ENCODE measurements at places on chromosomes 16 and 17.

GRCh38 chr16:50253514-50253910, 12.8 kb upstream of the ADCY7 start:
- no peak for DNase-seq

GRCh38 chr16:53519417-53520091, 16.5 kb upstream of the AKTIP start:
- no peak for DNase-seq

DNA sequence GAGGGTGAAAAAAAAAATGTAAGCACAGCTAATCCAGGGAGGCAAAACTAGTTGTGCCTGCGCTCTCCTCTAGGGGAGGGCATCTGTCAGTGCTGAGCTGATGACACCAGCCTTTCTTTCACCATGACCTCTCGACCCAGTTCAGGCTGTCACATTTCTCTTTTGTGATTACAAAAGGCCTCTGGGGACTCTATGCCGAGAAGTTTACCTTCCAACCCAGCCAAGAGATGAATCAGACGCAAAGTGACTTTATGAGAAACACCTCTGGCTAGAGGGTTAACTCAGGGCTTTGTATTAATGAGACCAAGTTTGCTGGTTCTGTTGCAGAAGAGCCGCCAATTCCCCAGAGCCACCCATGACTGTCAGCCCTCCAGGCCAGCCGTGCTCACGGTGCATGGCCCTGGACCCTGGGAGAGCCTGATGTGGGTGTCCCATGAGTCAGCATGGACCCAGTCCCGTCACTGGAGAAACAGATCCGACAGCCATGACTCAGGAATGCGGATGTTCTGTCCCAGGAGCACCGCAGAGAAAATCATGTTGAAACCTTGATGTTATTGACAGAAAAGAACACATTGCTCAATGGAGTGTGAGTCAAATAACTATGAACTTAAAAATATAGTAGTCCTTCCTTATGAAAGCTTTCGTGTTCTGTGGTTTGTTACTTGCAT, 437.2 kb downstream of the HS3ST3B1 start:
- DNase-seq = no peak

DNA sequence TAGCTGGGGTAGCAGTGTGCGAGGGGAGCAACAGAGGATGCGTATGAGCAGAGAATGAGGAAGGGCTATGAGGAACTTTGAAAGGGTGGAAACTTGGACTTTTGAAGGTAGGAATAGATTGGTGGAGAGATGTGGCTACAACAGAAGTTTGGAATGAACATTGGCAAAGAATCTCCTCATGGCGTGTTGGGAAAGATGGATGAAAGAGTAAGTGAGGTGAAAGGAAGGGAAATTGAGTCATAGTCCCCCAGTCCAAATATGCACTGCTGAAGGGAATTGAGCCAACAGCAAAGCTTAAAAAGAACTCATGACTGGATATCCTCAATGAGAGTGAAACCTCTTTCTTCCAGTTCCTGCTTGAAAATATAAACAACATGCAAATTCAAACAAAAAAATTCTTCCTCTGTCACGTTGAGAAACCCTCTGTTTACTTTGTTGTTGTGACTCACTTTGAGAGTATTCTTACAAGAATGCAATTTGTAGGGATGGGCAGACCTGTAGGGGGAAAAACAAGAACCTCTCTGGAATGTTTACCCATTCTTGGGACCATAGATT, 313.2 kb upstream of the KCNJ16 start:
- DNase-seq = no peak

GRCh38 chr16:28981517-28981916, 3.3 kb upstream of the LAT start:
- DNase-seq = no peak

DNA sequence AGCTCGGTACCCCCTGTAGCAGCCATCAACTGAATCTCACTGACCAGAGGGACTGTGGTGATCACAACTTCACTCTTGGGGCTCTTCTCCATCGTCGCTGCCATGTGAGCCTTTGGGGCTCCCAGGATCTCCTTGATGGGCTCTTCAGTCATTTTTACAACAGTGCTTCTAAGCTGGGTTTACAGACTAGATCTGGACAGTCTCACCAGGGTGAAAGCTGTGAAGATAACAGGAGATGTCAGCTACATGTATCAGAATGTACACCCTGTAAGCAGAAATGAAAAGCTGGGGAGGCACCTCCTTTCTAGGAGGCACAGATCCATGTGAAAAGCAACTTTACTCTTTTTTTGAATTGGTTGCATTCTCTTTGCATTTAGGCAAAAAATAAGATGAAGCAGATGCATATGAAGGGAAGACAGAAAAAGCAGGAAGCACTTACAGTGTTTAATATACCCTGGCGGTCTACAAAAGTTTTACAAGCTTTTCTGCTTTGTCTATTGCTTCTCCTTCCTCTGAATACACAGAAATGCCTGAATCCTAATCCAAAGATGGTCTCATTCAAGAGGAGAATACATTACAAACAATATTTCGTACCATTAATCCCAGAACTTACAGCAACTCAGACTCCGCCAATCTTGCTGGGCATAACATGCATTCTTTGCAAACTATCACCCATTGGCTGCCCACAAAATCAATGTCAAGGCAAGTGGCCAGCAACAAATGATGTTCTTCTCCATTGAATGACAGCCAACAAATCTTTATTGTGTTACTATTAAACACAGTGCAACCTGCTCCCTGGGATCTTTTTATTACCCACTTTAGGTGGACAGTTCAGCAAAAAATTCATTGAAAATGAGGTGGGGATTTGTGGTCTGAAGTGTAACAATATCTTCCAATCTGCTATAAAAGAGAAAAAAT, 1.5 kb downstream of the TMEM100 start:
- no peak for DNase-seq

GRCh38 chr17:27282054-27282551, 11.8 kb upstream of the WSB1 start:
- no peak for DNase-seq

- DNase-seq = no peak
Observed at GRCh38 chr17:20053361-20053964, 44.3 kb downstream of the SPECC1 start.

DNA sequence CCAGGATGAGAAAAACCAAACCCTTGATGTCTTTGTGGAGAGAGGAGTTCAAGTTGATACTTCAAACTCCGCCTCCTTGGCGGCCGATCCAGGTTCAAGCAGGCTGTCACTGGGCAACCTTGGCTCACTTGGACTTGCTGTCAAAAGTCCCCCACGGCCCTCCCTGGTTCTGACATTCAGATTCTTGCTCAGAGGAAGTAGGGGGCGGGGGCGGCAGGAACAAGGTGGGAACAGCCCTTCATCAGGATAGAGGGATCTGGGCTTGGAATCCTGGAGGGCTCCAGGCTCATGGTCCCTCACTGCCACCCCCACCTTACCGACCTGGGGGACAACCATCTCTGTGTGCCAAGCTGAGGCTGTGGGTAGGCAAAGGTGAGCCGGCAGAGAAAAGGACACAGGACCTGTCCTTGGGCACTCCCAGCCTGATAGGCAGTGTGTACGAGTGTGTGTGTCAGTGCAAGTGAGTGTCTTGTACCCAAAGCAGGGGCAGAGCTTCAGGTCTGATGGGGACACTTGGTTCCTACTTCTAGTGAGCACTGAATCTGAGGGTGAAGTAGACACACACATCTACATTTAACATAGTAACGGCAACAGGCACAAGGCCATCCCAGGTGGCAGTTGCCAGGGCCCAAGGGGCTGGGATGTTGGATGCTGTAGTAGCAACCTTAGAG, 6.6 kb upstream of the TSPOAP1 start:
- DNase-seq = no peak

DNA sequence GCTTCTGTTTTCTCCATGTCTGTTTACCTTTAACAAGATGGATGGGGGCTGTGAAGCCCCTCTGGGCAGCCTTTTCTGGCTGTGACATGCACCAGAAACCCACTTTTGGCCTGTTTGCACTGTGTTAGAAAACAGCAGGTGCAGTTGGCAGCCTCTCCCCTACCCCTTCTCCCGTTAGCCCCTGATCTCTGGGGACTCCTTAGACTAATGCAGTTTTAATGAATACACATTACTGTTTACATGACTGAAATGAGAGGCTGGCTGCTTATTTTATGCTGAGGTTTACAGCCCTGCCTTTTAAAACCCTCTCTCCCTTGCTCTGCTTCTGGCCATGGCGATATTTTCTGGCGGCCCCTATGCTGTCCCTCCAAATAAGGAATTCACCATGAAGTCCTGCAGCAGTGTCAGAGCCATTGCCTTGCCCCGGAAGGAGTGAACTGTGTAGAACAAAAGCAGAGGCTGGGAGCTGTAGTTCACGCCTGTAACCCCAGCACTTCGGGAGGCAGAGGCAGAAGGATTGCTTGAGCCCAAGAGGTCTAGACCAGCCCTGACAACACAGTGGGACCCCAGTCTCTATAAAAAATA, 79.3 kb downstream of the PRKCB start:
- no peak for DNase-seq

- DNase-seq = no peak
Observed at GRCh38 chr17:73498176-73498575, 146.1 kb downstream of the SDK2 start.

GRCh38 chr17:77427391-77427991, 286.7 kb downstream of the SEC14L1 start:
- DNase-seq = no peak

- DNase-seq = no peak
Observed at GRCh38 chr17:9517396-9517795, 58.2 kb downstream of the STX8 start.

DNA sequence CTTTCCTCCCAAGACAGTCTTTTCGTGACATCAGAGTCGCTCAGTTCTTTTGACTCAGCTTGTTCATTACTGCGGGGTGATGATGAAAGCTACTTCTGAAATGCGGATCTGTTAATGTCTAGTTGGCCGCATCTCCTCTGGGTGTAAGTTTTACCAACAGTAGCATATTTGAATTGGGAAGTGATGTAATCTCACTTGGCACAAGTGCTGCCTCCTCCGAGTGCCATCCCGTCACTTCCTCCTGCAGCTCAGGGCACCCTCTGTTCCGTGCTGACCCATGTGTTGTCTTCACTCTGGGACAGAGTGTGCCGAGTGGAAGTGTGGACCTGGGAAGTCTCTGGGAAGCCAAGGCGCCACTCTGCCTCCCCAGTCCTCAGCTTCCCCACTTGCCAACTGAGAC, 8.9 kb downstream of the ADAD2 start:
- DNase-seq = no peak

GRCh38 chr16:83389751-83390150, 418.0 kb upstream of the HSBP1 start:
- no peak for DNase-seq
